Activated CD4-positive, alpha-beta memory T cell treated with anti-CD3 and anti-CD28 coated beads for 36 hours (primary cell): ENCODE measurements at places on chromosomes 16 and 17. TPM values are rescaled to one million over a fixed set of nuclear protein-coding genes. Genes with fewer than 3 reads are reported as not detected.

SLC47A2 gene
- total RNA-seq: not detected

MMP15 gene
- total RNA-seq: 0.46 TPM

CA4 gene
- total RNA-seq: not detected

CTRL gene
- 2.9 TPM for total RNA-seq

DCTN5 gene
- 56.1 TPM for total RNA-seq

SCARF1 gene
- 3.2 TPM for total RNA-seq

ZACN gene
- total RNA-seq: 5.1 TPM

TBC1D3G gene
- total RNA-seq: not detected

ACOX1 gene
- total RNA-seq: 35.1 TPM

C1QTNF8 gene
- not detected for total RNA-seq
